Hematopoietic multipotent progenitor cell treated with erythropoietin and hydrocortisone succinate and interleukin-3 and kit ligand, for 4 days (in vitro differentiated cells): ENCODE measurements at places on chromosomes 2 and 18.

DNA sequence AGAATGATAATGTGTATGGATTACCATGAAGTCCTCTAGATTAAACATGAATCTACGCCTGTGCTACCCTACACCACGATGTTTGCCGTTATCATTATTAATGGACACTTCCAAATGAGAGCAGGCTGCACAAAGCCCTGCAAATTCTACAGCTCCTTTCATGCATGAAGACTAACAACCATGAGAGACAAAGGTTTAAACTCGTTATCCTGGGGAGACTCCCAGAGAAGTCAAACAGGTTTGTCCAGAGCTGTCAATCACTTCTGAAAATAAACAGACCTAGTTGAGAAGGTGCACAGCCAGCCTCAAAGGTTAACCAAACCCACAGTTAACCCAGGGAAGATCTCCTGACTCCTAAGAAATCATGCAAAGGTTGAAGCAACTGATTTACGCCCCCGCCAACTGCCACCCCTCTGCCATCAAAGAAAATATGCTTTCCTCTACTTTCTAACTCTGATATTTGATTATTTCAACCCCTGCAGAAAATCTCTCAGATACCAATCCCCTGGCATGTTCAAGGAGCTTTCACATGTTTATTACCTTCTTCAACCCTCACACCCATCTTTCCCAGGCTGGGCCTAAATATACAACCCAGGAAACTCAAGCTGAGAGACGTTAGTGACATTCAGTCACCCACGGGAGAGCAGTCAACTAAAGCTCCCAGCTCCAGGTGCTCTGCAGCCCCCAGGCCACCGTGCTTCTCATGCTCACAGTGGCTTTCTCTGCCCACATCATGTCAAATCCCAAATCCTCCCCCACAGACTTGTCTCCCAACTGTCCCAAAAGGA is 35.9 kb downstream of the MYO5B start:
- no peak for DNase-seq

GRCh38 chr2:135791418-135792190 is 45.4 kb downstream of the LCT start:
- DNase-seq = no peak

GRCh38 chr18:3692113-3692621 is 242.2 kb downstream of the TGIF1 start:
- no peak for DNase-seq

GRCh38 chr2:203533676-203534591 is 1.2 kb downstream of the RAPH1 start:
- DNase-seq = peak; percentile 46

GRCh38 chr2:159890551-159891266 is 92.7 kb upstream of the CD302 start:
- DNase-seq = peak; percentile 48
